ENCODE measurements at places on chromosomes 4 and X.

DNA sequence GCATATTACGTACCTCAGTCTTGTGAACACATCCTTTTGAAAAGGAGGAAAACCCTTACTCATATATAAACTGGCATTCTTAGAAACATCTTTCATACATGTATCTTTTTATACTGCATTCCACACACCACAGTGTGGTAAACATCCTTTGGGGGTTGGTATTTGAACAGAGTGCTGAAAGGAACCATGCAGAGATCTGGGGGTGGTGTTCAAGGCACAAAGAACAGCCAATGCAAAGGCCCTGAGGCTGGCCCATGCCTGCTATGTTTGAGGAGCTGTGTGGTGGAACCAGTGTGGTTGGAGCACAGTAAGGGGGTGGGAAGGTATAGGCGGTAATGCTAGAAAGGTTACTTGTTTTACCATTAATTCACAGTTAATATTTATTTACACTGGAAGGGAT is 2.0 kb downstream of the ELK1 start:
- peak; percentile 74 for DNase-seq

DNA sequence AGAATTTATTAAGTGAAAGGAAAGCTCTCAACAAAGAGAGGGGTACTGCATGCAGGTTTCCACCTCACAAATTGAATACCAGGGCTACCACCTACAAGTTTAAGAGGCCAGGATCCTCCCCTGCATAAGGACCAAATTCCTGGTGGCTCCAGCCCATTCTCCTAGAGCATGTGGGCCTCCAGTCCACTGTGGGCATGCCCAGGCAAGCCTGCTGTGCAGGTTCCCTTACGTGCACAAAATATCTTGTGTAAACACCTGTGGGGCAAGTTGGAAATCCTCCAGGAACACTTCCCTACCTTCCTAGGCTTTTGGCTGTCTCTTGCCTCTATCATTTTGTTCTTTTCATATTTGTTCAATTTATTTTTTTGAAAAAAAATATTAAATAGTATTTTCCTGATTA is 724.3 kb downstream of the ARAP2 start:
- DNase-seq, result no peak

- DNase-seq, result no peak
These were observed 1.0 kb upstream of the TBC1D9 start for GRCh38 chr4:140757232-140757630.

GRCh38 chr4:69875576-69875975 is 15.6 kb upstream of the SULT1E1 start:
- no peak for DNase-seq

GRCh38 chrX:56615282-56615681 is 51.9 kb downstream of the UBQLN2 start:
- no peak for DNase-seq

DNA sequence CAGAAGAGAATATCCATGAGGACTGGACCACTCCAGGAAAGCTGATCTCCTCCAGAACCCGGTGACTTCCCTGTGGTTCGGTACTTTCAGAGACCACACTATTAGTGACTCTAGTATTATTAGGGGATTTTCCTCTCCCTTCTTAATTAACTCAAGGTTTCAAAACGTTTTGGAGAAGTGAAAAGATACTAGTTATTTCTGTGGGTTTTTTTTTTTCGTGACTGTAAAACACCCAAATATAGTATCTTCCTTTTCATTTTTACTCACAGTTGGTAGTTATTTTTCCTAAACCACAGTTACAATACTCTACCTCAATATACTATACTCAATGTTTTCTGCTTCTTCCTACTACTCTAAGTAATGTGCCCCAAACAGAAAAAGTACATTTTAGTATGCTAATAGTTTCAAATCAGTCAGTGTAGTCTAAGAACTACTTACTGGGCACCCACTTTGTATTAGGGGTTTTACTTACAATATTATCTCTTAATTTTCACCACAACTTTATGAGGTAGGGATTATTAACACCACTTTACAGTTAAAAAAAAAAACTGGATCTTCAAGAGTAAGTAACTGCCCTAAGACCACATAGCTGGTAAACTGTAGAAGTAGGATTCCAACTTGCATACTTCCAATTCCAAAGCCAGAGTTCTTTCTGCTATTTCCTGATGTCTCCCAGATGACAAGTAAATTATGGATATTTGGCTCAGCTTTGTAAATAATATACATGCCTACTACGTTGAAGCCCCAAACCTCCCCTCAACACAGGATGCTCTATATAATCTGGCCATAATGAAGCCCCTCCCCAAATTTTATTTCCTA is 45.0 kb downstream of the SLC9A7 start:
- DNase-seq, result peak; percentile 25

GRCh38 chr4:86686741-86687140 is 92.6 kb downstream of the PTPN13 start:
- no peak for DNase-seq

- DNase-seq, result peak; percentile 96
These were observed at the start of gene FRG1 for GRCh38 chr4:189940178-189941004. FRG1 (plus strand) TSS chr4:189940872; CDS start chr4:189941010, 138 bp downstream.

DNA sequence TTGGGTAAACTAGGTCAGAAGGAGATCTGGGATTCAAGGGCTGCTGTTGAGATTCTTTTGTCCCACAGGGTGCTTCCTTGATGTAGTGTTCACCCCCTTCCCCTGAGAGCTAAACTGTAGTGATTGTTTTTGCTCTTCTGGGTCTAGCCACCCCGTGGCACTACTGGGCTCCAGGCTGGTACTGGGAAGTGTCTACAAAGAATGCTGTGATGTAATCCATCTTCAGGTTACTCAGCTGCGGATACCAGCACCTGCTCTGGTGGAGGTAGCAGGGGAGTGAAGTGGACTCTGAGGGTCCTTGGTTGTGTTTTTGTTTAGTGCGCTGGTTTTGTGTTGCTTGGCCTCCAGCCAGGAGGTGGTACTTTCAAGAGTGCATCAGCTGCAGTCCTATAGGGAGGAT is 365.5 kb downstream of the ZNF674 start:
- DNase-seq, result no peak

DNA sequence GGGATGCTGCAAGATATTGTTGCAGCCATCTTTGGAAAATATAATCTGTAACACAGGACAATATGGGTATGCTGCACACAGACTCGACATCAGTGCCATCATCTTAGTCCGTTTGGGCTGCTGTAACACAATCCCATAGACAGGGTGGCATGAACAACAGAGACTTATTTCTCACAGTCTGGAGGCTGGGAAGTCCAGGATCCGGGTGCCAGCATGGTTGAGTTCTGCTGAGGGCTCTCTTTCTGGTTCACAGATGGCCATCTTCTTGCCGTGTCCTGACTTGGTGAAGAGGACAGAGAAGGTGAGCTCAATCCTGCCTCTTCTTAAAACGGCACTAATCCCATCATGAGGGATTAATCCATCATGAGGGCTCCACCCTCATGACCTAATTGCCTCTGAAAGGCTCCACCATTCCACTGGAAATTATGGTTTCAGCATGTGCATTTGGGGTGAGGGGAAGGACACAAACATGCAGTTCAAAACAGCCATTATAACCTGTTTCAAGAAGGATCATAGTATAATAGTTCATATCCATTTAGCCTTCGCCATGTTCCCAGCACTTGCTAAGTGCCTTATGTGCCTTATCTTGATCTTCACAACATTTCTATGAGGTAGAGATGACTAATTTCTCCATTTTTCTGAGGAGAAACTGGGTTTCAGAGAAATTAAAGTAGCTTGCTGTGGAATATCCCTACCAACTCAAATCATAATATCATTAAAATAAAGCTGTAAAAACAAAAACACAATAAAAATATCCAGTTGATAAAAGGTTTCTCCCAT is 27.9 kb upstream of the SPP1 start:
- DNase-seq, result no peak

- DNase-seq, result no peak
These were observed 157.6 kb downstream of the ATRX start for GRCh38 chrX:77628294-77629025.
